Spinal cord (tissue), 10 donors: ENCODE measurements at places on chromosomes 1 and 21. TPM values are rescaled to one million over a fixed set of nuclear protein-coding genes. Genes with fewer than 3 reads are reported as not detected.

- DNase-seq = no peak
Measured at GRCh38 chr21:44618504-44618903, 6.6 kb downstream of the KRTAP10-8 start.

DNA sequence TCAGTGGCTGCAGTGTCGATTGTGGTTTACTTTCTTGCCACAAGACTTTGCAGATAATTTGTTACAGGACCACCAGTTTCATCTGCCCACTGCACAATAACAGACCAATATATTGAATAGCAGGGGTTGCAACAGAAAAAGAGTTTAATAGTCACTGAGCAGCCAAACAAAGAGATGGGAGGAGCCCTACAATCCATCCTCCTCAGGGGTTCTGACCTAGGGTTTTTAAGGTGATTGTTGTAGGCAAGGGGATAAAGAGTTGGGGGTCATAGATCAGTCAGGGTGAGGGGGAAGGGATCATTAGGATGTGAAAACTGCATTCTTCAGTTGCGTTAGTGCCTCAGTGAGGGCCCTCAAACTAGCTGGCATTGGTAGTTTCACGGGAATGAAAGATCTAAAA is 110.7 kb upstream of the OLFM3 start:
- DNase-seq = no peak

DNA sequence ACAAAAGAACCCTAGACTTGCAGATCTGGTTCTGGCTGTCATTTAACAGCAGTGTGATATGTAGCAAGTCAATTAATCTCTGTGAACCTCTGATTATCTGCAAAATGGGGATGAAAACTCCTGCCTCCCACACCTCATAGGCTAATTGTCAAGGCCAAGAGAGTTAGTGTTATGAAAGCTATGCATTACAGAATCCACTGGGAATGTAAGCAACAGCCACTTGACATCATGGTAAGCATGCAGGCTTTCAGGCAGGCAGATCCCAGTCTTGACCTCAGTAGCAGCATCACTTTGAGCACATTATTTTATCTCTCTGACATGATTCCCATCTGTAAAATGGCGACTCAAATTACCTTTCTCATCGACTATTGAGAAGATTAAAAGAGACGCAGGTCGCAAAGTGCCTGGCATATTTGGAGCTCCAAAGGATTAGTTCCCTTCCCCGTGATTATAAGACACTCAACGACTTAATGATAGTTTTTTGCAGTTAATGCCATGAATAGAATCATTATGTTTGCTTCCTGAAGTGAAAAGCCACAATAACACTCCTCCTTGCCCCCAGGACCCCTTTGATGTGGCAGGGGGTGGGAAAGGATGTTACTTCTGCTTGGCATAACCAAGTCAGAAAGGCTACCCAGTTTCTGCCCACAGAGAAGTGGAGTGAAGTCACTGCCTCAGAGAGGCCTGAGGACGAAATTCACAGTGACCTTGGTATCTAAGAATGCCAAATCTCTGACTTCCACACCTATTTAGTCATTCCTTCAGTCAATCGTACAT is 273.0 kb upstream of the NFIA start:
- DNase-seq = no peak

- DNase-seq = no peak
Measured at GRCh38 chr1:14538335-14538734, 60.1 kb upstream of the KAZN start.

Gene AKR7A3
- polyA plus RNA-seq = 3.5 TPM

Gene FCRL1
- polyA plus RNA-seq = 0.27 TPM
